ENCODE measurements at places on chromosomes 12 and 14. TPM values are rescaled to one million over a fixed set of nuclear protein-coding genes. Genes with fewer than 3 reads are reported as not detected.

The MYO1H gene
- not detected for total RNA-seq

The CLEC2B gene
- 33.8 TPM for total RNA-seq

The USP44 gene
- 3.6 TPM for total RNA-seq

The ADCY6 gene
- 51.7 TPM for total RNA-seq

The CEP170B gene
- 15.9 TPM for total RNA-seq

The RNASE7 gene
- not detected for total RNA-seq

The SCN8A gene
- 0.60 TPM for total RNA-seq

The FBRSL1 gene
- 11.2 TPM for total RNA-seq

The KLRC2 gene
- total RNA-seq = 0.69 TPM

The PTGDR gene
- total RNA-seq = 1.2 TPM

The NXPH4 gene
- total RNA-seq = 0.56 TPM

The ZNF605 gene
- total RNA-seq = 9.6 TPM

The CLEC2A gene
- total RNA-seq = not detected

The VRTN gene
- not detected for total RNA-seq

Measured in omental fat pad (tissue), 4 donors.